ENCODE measurements at places on chromosomes 2 and 18.

DNA sequence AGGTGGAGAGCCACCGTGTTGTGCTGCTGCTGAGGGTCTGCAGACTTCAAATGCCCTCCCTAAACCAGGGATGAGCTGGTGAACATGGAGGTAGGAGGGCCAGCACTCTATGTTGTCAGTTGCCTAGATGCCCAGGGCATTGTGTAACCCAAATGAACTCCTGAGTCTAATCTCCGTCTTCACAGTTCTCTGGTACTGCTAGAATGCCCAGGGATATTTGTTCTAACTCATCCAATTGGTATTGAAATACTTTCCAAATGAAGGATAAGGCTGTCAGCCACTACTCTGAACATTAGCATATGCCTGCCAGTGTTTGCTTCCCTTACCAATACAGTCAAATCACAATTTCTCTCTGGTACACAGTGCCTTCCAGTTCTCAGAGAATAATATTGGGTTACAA is 492.6 kb downstream of the SLC4A3 start:
- no peak for DNase-seq

DNA sequence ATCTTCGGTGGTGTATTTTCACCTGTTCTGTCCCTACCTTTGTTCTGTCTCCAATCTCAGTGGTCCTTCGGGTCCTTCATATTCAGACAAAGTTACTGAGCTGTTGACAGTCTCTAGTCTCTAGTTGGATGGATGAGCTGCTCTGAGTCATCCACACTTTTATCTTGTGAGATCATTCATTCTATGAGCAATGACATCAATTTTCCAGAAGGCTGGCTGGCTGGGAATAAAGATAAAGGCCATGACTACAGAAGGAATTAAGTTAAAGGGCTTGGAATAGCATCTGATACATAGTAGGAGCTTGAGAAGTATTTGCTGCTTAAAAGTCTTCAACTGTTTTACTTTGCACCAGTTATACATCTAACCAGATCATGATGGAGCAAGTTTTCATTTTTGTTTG is 43.1 kb upstream of the SLC39A10 start:
- no peak for DNase-seq

DNA sequence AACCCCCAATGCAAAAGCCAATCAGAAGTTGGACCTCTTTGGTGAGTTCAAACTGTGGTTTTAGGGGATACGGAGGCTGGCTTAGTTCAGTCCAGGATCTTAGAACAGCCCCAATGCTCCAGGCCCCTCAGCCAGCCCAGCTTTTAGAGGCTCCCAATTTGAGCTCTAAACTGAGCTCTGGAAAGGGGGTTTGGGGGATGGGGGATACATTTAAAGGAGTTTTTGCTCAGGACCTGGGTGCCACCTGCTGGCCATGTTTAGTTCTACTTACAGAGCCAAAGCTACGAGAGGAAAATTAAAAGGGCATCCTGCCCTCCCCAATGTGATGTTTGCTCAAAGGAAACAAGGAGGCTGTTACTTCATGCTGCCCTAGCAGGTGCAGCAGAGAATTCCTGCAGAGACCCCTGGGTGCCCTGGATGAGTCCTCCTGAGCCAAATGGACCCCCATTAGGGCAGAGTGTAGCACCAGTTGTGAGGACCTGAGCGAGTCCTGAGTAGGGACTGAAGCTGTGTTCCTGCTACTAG is 15.9 kb upstream of the TMEM214 start:
- DNase-seq = peak; percentile 39

- no peak for DNase-seq
Measured at GRCh38 chr2:216107760-216108159, 1.4 kb upstream of the XRCC5 start.

DNA sequence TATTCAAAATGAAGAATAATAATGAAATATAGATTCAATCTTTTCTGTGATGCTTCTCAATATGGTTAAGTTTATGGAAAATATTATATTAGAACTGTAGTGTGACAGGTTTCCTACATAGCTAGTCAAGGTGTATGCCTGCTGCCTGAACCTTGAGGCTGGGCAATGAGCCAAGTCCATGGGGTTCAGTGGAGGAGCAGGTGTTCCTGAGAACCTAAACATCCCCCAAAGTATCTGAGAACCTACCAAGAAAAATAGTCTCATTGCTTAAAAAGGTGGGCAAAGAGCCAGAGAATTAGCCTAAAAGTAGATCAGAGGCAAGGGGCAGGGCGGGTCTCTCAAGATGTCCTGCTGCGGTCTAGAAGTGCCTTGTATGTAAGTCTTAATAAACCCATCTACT is 185.9 kb upstream of the SPHKAP start:
- DNase-seq = no peak

- no peak for DNase-seq
Measured at GRCh38 chr2:31428001-31428418, 13.5 kb upstream of the XDH start.

GRCh38 chr2:106232638-106233349 is 38.7 kb upstream of the UXS1 start:
- no peak for DNase-seq

- no peak for DNase-seq
Measured at GRCh38 chr18:10688766-10689165, 162.9 kb downstream of the NAPG start.

GRCh38 chr2:149075105-149075504 is 36.6 kb downstream of the LYPD6B start:
- no peak for DNase-seq

DNA sequence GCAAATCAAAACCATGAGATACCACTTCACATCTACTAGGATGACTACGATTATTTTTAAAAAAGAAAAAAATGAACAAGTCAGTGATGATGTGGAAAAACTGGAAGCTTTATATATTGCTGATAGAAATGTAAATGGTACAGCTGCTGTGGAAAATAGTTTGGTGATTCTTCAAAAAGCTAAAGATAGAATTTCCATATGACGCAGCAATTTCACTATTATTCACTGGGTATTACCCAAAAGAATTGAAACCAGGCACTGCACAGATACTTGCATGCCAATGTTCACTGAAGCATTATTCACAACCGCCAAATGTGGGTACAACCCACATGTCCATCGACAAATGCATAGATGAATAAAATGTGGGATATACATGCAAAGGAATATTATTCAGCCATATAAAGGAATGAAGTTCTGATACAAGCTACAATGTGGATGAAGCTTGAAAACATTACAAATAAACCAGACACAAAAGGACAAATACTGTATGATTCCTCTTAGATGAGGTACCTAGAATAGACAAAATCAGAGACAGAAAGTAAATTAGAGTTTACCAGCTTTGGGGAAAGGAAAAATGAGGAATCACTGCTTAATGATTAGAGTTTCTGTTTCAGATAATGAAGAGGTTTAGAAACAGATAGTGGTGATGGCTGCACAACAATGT is 11.1 kb downstream of the RTTN start:
- DNase-seq = peak; percentile 3

DNA sequence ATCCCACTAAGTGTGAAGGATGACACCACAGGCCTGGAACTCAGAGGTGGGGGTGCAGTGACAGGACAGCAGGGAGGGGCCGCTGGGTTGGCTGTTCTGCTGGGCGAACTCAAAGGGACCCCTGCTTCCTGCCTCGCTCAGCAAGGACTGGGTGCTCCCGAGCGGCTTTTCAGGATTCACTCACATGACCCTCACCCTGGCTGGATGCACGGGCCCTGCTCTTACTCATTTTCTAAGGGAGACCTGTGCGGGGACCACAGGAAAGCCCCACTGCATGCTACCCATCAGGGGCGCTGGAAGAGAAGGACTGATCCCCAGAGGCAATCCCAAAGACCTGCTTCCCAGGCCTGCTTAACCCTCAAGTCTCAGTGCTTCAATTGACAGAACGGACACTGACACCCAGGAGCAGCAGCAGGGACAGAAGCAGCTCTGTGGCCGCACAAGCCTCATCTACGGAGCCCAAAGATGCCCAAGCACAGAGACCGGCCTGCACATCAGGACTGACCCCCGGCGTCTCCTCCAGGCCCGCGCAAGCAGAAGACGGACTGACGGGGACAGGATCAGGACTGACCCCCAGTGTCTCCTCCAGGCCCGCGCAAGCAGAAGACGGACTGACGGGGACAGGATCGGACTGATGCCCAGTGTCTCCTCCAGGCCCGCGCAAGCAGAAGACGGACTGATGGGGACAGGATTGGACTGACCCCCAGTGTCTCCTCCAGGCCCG is 29.6 kb downstream of the THAP4 start:
- no peak for DNase-seq

- no peak for DNase-seq
Measured at GRCh38 chr2:96747061-96747617, 7.3 kb upstream of the LMAN2L start.

DNA sequence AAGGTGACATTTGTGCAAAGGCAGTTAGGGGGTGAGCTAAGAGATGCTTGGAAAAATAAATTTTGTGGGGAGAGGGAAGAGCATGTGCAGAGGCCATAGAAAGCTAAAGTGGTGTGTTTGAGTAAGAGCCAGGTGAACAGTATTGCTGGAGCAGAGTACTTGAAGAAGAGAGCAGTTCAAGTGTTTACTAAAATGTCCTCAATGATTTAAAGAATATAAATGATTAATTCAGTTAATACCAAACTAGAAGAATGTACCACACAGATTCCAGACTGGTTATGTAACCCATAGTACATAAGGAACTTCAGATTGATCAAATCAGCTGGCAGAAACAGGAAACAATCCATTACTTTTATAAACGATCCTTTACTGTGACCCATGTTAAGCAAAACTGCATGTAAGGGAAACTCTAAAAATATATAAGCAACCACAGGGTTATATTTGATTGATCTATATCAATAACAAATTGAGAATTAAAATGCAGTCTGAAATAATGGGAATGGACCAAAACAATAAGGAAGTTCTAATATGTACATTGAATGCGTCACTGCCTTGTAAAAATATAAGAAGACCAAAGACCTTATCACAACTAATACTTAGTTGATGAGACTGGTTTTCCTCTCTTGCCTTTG is 76.9 kb downstream of the LDAH start:
- DNase-seq = no peak

- DNase-seq = no peak
Measured at GRCh38 chr2:168030862-168031624, 216.4 kb downstream of the STK39 start.

DNA sequence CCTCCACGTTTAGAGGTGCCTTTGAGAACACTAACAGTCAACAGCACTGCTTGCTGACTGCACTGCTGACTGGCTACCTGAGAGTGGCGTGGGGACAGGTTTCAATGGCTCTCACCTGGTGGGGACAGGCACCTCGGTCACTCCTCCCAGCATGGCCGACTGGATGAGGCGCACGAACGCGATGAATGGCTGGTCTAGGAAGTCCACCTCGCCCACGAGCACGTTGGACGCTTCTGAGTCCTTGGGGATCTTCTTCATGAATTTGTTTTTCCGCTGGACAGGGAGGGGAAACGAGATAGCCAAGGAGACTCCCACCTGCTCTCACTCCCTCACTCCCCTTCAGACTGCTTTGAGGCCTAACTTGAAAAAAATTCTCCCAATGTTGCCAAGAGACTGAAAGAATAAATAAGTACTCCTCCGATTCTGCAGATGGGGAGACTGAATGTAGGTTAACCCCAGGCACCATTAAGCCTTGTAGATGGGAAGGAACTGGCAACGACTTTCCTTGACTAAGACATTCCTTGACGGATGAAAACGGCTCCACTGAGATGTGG is 57.3 kb downstream of the MTHFD2 start:
- no peak for DNase-seq

DNA sequence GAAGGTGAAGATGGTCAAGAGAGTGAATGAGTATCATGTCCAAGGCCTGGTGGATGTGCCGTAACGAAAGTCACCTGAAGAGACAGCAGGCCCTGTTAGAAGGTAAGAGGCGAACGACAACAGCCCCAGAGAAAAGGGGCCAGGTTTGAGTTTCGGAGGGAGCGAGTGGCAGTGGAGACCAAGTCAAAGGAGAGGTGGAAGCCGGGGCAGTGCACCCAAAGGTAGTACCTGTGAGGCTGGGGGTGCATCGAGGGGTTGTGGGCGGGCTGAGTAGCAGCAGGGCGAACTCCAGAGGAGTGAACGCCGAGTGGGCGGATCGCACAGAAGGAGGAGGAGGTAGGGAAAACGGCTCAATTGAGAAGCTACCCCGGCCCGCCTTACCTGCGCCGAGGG is 358 bp downstream of the USP37 start:
- DNase-seq = no peak

DNA sequence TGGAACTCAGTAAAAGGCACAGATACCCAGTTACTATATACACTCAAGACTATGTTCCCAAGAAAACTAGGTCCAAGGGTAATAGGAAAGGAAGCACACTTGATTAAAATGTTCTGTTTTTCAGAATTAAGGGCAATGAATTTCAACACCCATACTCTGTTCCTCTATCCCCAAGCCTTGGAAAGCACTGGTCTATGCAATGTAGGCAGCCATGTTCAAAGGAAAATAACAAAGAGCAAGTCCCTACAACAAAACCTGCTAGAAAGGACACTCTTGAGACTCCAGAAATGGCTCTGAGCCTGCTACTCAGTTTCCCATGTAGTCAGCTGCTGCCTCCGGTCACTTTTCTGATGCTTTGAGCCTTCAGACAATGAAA is 6.8 kb downstream of the CYB5A start:
- DNase-seq = no peak

DNA sequence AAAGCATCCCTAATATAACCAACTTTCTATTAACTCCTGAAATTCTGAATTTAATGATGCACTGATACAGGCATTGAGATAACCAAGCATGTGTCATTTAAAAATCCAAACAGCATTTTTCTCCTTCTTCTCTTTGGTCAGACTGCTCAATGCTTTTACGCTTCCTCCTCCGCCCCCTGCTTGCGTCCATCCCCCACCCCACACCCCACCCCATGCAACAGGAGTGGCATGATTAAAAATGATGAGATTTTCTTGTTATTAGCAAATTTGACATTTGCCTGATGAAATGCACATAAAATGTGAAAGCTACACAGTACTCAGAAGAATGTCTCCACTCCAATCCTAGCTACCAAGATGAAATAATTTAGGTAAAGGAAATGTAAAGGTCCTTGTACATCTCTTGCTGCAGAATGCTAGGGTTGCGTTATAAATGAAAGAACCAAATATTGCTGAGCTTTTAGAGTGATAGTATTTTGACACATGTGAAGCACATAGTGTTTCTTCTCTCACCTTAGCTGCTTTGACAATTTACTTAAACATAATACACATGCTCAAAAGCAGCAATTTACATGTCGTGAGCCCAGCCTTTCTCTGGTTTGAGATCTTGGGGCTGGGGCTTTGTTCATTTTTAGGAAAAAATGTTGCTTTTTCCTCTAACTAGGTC is 263.8 kb downstream of the MEIS1 start:
- DNase-seq = no peak

GRCh38 chr2:54904836-54905235 is 145.4 kb downstream of the RTN4 start:
- no peak for DNase-seq

DNA sequence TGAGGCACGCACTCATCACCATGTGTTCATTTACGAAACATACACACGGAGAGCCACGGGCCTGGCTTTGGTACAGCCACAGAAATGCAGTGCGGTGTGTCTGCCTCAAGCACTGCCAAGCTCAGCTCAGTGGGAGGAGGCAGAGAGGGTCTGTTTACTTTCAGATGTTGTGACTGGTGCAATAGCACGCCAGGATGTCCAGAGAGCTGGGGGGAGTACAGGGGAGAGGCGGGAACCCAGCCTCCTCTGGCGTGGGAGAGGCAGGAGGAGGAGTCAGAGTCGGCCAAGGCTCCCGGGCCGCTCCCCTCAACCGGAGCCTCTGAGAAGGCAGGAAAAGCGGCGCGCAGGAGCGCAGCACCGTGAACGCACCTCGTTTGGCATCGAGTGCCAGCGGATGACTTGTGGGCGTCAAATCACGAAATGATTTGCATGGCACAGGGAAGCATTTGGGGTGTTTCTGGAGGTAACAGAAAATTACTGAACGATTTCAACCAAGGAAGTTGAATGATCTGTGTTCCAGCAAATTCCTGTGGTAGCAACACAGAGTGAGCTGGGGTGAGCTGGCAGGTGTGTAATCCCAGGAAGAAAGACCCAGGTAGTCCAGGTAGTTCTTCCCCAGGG is 143.0 kb downstream of the ZNF516 start:
- no peak for DNase-seq
